ENCODE measurements at places on chromosomes 7 and 10.

DNA sequence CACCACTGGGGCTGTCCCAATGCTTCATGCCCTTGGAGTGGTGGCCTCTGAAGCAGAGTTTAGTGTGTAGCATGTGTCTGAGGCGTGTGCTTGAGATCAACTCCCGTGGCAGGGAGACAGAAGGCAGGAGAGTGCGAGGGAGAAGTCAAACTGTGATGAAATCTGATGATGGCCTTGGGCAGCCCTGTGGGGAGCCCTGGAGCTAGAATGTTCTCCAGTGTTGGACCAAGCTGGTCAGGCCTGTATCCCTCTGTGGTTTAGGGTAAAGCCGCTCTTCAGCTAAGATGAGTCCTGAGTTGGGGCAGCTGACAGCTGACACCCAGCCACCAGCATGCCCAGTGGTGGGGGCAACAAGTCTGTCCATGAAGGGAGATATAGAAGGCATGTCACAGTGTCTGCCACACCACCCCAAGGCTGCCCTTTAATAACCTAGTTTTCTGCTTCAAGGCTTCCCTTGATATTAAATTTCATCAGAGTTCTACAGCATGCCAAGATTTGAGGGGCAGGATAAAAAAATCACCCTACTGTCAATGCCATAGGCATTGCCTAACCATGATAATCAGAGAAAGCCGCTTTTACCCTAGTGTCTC, 170.5 kb upstream of the SVIL start:
- DNase-seq: no peak

- no peak for DNase-seq
Observed at GRCh38 chr7:150340875-150341262, 560 bp downstream of the RARRES2 start.

DNA sequence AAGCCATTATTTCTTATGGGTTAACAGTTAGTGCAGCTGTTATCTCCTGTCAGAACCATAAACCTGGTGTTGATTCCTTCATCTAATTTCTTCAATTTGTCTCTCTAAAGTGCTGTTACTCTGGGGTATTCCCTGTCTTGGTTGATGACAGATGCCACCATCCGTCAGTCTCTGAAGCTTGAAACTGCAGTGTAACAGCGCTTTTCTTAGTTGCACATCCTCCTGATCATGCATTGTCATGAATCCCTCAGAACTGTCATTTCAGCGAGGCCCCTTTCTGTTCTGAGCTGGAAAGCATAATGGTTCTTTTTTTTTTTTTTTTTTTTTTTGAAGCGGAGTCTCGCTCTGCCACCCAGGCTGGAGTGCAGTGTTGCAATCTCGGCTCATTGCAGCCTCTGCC, 193.9 kb downstream of the SDK1 start:
- no peak for DNase-seq

GRCh38 chr7:75943864-75944263, 28.9 kb downstream of the POR start:
- DNase-seq: no peak

GRCh38 chr10:74164716-74165529, 13.9 kb downstream of the ADK start:
- no peak for DNase-seq

DNA sequence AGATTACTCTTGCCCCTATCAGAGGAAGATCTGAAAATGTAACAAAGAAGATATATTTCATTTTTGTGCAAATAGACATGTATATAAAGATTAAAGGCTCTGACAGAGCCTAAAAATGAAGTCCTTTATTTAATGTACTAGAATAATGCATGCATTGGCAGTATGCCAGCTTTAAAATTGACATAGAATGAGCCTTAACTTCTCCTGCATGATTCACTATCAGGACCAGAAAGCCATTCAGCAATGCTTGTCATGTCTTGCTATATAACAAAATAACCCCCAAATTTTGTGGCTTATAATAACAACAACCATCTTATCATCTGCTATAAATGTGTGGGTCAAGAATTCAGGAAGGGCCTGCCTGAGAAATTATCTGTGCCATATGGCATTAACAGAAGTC, 411.9 kb downstream of the GRM8 start:
- DNase-seq: no peak
